ENCODE measurements at places on chromosomes 4 and X.

GRCh38 chrX:154441984-154442707 lies 1.8 kb upstream of the FAM50A start:
- no peak for DNase-seq

DNA sequence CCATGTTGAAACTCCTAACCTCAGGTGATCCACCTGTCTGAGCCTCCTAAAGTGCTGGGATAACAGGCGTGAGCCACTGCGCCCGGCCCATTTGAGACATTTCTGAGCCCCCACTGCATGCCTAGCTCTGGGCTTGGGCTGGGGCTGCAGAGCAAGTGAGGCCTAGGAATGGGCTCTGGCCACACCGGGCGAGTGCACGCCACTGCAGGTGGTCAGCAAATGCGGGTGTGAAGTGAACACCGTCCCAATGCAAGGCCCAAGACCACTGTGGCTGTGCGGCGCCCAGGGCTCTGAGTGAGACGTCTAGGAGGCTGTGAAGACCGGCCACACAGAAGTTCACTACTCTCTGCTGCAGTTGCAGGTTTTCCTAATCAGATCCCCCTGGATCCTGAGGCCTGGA lies 9.5 kb downstream of the SH3TC1 start:
- DNase-seq = no peak

- DNase-seq = no peak
Measured at GRCh38 chr4:36891971-36892370, 352.6 kb upstream of the NWD2 start.

DNA sequence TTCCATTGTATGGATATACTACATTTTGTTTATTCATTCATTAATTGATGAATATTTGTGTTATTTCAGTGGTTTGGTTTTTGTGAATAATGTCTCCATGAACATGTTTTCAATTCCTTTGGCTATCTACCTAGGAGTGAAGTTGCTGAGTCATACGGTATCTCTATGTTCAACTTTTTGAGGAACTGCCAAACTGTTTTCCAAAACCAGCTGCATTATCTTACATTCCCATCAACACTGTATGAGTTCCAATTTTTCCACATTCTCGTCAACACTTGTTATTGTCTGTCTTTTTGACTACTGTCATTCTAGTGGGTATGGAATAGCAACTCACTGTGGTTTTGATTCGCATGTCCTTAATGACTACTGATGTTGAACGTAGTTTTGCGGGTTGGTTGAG lies 388.6 kb upstream of the MAGEB2 start:
- DNase-seq = no peak

- no peak for DNase-seq
Measured at GRCh38 chr4:92334716-92335350, 31.1 kb downstream of the GRID2 start.

GRCh38 chr4:105620640-105621323 lies 68.4 kb downstream of the ARHGEF38 start:
- DNase-seq = no peak

DNA sequence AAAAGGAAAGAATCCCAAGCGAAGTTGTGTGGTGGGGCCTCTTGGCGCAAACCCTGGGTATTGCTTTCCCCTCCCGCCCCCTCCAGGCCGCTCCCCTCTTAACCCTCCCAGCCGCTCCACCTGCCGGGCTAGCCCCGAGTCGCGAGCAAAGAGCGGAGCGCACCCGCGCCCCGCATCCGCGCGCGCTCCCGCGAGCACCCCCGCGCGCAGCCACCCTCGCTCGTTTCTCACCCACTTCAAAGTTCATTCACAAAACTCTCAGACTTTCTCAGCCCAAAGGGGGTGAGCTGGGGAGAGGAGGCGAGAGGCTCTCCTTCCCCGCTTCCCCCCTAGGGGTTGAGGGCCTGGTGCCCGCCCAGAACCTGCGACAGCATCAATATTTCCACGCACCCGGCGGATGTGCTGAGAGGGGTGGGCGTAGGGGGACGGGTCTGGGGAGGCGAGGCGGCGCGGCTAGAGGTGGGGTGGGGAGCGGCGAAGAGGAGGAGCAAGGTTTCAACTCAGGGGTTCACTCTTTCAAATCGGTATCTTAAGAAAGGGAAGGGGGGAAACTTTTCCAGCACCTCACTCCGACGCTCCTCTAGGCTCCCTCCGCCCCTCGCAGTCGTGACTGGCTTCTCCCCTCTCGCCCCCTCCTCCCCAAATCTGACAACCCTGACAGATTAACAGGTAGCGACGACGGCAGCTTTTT lies 1.8 kb downstream of the MAML3 start:
- peak; percentile 84 for DNase-seq

GRCh38 chrX:40952855-40953254 lies 132.4 kb upstream of the USP9X start:
- DNase-seq = no peak

- DNase-seq = no peak
Measured at GRCh38 chr4:56445699-56446098, 9.6 kb downstream of the PAICS start.

GRCh38 chr4:104424989-104425388 lies 69.7 kb downstream of the CXXC4 start:
- no peak for DNase-seq

GRCh38 chrX:136246201-136246600 lies 5.0 kb downstream of the MAP7D3 start:
- DNase-seq = no peak

- no peak for DNase-seq
Measured at GRCh38 chrX:20547611-20548051, 280.9 kb upstream of the RPS6KA3 start.

DNA sequence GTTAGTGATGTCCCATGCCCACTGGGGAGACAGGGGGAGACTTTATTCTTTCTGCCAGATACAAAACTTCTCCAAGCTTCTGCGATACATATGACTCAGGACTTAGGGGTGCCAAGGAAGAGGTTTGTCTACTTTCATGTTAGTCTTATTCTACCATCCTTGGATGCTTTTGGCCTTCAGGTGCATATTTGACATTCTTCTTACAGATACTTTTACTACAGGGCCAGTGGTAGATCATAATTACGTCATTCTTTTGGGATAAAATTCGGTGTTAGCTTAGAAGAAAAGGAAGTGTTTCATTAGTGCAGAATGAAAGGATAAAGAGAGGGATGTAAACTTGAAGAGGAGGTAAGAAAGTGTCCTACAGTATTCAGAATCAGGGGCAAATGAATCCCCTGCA lies 245.2 kb downstream of the THOC2 start:
- no peak for DNase-seq

GRCh38 chr4:124790471-124790870 lies 77.9 kb upstream of the ANKRD50 start:
- DNase-seq = no peak

GRCh38 chr4:7885216-7886006 lies 54.2 kb downstream of the AFAP1 start:
- DNase-seq = no peak

DNA sequence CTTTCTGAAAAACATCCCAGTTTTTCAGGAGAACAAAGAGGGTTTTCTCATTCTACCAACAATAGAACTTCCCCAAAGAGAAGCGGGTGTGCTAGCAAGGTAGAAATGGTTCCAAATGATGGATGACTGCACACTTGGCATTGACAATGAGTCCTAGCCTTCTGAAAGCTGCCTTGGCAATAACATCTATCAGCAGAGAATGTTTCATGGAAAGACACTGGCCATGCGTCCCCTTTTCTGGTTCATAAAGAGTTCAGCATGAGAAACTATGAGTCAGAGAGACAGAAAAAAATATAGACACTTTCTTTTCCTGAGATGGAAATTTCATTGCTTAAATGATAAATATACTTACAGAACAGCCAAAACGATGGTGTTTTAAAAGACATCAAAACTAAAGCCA lies 236.9 kb upstream of the PRKX start:
- DNase-seq = no peak

DNA sequence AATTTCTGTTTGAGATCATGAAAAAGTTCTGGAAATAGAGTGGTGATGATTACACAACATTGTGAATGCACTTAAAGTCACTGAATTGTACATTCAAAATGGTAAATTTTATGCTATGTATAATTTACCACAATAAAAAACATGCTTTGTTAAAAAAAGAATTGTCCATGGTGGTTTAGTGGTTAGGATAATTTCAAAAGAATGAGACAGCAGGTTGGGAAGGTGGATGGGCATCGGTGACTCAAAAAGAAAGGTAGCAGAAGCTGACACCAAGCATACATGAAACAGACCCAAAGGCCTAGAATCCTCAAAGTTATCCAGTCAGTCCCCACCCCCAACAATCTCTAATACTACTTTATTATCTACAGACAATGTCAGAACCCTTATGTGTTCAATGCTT lies 91.1 kb downstream of the MSN start:
- DNase-seq = no peak

DNA sequence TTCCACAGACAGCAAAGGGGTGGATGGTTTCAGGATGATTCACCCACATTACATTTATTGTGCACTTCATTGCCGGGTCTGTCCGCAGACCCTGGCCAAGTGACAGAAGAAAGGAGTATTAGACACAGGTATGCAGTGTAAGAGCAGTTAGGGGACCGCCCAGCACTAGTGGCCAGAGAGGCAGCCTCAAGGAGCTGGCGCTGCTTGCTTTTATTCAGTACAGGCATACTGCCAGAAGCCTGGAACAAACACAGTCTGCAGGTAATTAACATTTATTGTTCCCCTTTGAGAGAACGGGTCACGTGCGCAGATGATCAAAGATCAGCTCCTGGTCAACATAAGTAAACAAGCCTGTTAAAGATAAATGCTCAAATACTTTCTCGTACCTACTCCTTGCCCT lies 1639.0 kb upstream of the IGFBP7 start:
- DNase-seq = no peak

GRCh38 chrX:100864657-100865391 lies 9.3 kb downstream of the NOX1 start:
- no peak for DNase-seq

DNA sequence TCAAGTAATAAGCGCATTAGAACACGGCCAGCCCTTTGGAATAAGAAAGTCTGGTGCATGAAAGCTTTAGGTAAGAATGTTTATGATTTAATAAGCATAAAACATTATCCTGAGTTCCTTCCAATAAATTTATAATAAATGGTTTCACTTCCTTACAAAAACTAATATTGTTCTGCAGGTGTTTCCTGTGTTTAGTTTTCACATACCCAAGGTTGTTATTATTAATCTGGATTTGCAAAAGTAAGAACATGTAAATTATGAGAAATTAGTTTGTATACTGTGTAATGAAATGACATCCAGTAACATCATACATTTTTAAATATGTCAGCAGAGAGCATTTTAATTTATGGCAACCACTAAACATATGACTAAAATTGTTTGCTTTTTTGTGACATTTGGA lies 72.1 kb downstream of the BANK1 start:
- no peak for DNase-seq

DNA sequence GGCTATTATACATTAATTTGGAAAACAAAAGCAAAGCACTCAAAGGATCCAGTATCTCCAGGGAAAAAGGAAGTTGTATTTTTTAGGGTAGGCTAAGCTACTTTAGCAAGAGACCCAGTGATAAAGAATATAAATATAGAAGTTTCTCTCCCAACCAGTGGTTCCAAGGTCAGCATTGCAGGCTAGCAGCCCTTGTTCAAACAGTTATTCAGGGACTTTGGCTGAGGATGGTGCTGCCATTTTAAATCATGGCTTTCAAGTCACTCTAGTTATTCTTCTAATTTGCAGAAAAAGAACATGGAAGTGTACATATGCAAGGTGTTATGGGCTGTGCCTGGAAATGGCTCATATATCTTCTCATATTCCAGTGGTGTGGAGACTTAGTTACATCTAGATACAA lies 9.3 kb downstream of the SCOC start:
- DNase-seq = no peak

DNA sequence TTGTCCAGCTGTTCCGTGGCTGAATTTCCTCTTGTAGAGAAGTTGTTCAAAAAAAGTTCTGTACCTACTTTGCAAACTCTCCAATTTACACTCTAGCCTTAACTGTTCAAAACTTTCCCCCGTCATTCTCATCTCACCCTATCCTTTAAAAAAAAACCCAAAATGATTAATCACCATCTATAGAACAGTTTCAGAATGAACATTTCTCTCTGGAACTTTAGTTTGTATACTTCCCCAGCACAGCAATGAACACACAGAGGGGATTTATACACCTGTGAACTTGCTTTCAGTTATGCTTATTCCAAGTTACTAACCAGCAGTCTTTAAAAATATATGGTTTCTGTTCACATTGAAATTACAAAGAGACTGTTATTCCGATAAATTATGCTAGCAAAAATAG lies 1.2 kb downstream of the GEMIN8 start:
- no peak for DNase-seq

- peak; percentile 39 for DNase-seq
Measured at GRCh38 chrX:13463608-13464007, 105.8 kb upstream of the EGFL6 start.

GRCh38 chr4:78616046-78616498 lies 64.5 kb downstream of the ANXA3 start:
- no peak for DNase-seq

DNA sequence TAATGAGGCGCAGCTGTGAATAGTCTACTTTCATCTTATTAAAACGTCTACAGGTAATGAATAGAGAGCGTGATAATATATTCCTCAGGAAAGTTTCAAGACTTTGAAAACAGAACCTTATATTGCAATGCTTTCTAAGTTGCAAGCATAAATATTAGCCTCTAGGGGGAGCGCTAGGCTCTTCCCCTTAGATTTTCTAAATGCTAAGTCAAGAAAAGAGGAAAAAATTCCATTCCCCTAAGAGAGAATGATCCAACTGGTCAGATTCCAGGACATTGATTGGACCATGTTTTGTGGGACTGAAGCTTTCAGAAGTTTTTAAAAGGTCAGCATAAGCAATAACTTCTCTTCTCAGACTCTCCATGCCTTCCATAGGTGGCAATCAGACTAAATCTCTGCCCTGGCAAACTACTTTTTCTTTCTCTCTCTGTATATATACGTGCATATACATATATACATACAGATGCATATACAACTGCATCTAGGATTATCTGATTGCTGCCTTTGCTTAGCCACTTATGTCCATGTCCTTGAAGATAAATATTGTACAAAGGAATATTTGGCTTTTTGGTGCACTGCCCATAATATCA lies 492.9 kb downstream of the INPP4B start:
- peak; percentile 9 for DNase-seq

DNA sequence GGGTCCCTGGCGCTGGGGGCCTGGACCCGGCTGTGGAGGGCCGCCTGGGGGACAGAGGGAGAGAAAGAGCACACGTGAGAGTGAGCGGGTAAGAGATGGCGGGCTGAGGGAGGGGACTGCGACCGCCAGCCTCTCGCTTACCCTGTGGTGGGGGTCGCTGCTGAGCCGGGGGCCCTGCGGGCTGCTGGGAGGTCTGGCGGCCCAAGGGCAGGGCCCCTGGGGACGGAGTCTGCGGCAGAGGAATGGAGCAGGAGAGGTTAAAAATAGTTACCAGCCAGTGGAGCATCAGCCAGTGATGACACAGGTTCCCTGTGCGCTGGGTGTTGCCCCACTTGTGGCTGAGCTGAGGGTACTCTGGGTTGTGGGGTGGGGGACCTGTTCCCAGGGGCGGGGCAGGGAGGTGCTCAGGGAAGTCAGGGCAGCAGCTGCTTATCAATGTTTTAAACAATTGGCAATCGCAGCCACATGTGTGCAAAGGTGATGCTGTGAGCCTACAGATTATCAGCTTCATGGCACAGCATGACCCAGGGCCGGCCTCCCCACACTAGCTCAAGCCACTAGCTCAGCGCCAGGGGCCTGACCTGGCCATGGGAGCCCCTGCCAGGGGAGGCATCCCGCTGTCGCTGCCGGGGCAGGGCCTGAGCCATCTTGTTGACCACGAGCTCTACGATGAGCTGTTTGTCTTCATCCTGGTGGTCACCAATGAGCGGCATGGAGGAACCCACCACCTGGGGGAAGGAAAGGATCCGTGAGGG lies 7.5 kb upstream of the TIMP1 start:
- no peak for DNase-seq

All from NCI-H345 (cell line).